ENCODE measurements at places on chromosomes 2 and 18.

DNA sequence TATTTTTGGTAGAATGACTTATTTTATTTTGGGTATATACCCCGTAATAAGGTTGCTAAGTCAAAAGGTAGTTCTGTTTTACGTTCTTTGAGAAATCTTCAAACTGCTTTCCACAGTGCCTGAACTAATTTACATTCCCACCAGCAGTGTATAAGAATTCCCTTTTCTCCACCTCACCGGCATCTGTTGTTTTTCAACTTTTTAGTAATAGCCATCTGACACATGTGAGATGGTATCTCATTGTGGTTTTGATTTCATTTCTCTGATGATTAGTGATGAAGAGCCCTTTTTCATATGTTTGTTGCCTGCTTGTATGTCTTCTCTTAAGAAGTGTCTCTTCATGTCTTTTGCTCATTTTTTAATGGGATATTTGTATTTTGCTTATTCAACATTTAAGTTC, 215.2 kb upstream of the TFPI start:
- DNase-seq, result no peak

GRCh38 chr2:72940786-72941185, 23.5 kb downstream of the EMX1 start:
- no peak for DNase-seq

GRCh38 chr18:59923539-59924196, 23.9 kb downstream of the PMAIP1 start:
- no peak for DNase-seq

DNA sequence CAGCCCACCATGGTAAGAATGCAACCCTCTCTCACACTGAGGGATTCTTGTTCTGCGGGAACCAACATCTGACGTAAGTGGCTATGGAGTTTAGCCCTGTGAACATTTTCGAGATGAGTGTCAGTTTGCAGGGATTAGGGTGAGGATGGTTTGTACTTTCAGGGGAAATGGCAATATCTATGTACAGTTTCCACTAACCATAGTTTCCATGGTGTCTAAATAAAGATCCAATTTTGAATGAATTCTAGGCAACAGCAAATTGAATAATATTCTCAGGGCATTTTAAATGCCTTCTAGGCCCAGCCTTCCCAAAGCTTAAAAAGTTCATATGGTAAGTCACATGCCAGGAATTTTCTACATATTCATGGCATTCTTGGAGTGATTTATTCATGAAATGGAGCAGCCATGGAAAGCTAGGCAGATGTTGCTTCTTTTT, 105.4 kb upstream of the MMADHC start:
- no peak for DNase-seq

DNA sequence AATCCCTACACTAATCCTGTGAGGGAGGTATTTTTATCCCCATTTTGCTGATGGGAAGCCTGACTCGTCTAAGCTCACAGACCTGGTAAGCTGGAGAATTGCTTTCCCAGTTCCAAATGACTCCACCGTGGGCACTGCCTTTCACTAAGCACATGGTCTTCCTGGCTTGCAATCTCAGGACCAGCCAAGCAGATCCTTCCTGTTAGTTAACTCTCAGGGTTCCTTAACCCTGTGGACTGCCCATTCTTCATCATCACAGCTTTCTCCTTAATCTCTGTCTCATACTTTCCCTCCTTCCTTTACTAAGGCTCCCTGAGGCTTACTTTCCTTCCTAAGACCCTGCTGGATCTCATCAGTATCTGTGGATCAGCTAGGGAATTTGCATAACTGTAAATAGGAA, 122.2 kb upstream of the ZEB2 start:
- no peak for DNase-seq

DNA sequence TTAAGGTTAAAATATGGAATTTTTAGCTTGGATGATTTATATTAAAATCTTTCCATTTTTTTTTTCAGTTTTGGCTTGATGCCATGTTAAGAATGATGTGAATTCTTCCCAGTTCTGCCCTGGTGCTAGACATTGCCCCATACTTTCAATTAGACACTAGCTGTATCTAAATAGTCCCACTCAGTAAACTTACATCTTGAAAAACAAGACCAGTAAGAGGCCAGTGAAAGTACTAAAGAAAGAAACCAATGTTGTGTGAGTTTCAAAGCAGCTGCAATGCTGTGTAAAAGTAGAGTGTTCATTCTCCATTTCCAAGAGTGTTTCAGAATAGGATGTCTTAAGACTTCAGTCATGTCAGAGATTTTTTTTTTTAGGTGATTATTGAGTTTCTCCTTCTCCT, 40.0 kb upstream of the CYBRD1 start:
- no peak for DNase-seq

GRCh38 chr2:227865291-227865690, 6.1 kb upstream of the DAW1 start:
- DNase-seq, result no peak

DNA sequence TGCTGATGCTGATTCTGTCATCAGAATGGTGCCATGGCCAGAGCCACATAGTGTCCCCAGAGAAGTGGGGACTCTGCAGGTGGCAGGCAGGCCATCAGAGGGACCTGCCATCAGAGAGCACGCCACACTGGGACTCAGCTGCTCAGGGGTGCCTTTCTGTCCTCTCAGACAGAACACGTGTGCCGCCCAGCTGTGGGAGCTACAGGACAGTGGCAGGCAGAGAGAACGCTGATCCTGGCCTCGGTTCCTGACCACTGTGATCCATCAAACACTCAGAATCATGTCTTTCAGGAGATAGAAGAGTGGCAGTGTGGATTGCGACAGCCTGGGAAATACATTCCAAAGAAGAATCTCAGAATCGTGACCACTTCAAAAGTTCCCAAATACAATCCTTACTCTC, 497.2 kb upstream of the SALL3 start:
- DNase-seq, result no peak

GRCh38 chr2:239917125-239917956, 107.8 kb downstream of the NDUFA10 start:
- DNase-seq, result no peak

DNA sequence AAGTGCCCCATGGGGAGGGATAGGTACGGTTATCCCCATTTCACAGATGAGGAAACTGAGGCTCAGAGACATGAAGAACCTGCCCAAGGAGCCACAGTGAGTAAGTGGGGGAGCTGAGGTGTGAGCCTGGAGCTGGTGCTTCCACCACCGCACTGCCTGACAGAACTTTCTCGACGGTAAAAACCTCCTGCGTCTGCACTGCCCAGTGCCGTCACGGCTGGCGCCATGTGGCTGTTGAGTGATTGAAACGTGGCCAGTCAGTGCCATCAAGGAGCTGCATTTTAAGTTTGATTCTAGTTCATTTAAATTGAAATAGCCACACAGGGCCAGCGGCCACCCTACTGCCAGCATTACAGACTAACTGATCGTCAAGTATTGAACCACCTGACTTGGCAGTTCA, 217.1 kb downstream of the AGAP1 start:
- DNase-seq, result no peak

GRCh38 chr2:233076749-233077148, 16.6 kb downstream of the INPP5D start:
- no peak for DNase-seq

DNA sequence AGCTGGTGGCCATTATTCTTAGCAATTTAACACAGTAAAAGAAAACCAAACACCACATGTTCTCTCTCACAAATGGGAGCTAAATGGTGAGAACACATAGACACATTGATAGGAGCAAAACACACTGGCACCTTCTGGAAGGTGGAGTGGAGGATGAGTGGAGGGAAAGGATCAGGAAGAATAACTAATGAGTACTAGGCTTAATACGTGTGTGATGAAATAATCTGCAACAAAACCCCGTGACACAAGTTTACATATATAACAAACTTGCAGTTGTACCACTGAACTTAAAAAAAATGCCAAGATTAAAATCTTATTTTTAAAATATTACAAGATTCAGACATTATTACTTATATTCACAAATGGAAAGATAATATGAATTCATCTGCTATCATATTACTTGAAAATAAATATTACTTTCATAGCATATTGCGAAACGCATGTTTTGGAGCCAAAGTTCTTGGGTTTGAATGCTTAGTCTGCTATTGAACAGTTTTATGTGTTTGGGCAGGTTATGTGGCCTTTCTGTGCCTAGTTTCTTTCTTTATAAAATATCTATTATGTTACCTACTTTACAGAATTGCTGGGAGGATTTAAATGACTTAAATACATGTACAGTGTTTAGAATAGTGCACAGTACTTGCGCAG, 20.5 kb downstream of the ANKRD62 start:
- DNase-seq, result no peak

GRCh38 chr2:232843834-232844233, 26.2 kb upstream of the SNORC start:
- DNase-seq, result no peak

GRCh38 chr2:72895759-72896281, 8.6 kb downstream of the SPR start:
- DNase-seq, result no peak

DNA sequence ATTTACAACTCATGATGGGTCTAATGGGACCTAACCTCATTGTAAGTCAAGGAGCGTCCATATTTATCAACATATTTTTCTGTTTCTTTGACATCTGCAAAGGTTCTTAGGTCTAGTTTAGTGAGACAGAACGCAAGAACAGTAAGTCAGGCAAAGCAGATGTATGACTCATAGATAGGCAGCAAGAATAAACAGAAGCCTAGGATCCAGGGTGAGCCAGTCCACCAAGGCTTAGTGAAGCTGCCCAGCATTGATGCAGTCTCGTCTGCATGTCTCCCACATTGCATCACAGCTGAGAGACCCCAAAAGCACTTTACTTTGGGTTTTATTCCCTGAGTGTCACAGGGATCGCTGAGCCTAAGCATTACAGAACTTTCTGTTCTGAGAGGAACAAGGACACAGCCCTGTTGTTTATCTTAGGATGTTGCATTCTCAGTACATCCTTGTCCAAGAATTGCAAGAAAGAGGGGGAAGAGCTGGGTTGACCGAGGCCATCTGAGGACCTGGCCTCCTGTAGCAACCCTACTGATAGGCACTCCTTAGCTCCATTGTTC, 29.6 kb upstream of the TMEM177 start:
- DNase-seq, result no peak

GRCh38 chr2:191675807-191676721, 1.9 kb upstream of the NABP1 start:
- DNase-seq, result no peak

DNA sequence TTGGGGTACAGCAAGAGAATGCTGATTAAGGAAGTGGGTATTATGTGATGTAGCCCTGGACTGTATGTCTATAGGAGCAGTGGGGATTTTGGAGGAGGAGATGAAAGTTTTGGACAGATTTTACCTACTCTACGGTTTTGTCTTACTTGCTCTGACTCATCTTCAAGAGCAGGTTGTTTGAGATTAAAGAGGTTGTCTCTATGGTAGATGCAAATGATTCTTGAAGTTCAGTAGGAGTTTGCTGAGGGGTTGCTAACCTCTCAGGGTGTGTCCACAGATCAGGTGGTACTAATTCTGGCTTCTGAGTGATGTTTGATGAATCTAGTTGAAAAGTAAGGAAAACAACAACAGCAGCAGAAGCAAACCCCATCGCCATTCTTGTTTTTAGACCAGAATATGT, 9.7 kb upstream of the SERPINB12 start:
- DNase-seq, result no peak

DNA sequence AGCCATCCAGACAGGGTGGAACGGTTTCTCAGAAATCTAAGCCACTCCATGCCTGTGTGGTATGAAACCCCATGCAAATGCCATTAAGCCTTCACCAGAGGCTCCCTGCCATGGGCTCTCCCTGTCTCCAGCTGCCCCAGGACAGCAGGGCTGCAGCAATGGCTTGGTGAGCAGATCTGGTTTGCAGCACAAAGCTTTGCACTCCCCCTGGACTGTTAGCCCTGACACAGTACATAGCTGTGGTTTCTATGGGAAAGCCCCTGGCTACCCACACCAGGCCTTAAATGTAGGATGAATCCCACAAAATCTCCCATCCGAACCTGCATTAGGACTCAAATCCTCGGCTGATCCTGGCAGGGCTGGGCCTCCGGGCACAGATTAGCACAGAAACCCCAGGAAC, 291.6 kb downstream of the TNS1 start:
- no peak for DNase-seq

DNA sequence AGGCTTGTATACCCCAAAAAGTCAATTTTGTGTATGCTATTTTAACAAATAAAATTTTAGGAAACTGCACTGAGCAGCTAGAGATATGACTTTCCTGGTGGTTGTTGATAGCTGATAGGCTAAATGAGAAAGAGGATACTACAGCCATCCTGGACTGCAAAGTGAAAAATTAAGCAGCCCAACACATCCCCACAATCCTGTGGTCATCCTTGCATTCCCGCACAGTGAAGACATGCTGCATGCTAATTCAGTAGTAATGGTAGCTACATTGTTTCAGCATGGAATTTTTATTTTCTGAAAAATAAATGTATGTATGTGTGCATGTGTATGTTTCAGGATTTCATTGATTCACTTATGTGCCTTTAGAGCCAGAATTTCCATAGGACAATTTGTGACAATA, 124.2 kb upstream of the CCDC68 start:
- no peak for DNase-seq

DNA sequence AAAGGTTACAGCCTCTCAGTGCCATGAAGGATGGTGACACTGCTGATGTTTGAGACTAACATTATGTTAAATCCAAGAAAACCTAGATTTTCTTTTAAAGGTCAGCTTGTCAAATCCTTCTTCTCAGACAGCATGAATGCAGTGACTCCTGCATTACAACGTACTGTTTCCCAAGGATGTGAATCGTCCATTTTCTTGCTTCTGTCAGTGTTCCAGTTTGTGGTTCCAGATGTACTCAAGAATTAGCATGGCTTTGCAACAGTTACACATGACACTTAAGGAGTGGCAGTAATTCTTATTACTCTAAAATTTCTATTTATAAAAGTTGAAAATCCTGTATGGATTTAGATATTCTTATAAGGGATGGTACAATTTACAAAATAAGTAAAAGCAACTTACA, 1.5 kb upstream of the TTC39C start:
- no peak for DNase-seq

DNA sequence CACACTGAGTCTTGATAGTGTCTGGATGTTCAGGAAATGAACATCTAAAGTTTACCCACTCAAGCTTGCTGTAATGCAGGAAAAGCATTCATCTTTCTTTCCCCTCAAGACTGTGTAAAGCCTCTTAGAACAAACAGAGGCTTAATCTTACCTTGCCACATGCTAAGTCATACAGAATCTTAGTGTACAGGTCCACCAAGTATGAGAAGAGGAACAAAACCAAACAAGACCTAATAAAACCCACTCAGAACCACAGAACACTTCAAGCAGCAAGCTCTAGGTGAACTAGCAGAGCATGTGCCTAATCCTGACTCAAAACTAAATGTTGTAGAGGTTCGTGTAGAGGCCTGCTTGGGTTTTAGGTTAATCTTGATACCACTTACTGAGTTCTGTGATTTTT, 97.6 kb downstream of the SPTBN1 start:
- no peak for DNase-seq

DNA sequence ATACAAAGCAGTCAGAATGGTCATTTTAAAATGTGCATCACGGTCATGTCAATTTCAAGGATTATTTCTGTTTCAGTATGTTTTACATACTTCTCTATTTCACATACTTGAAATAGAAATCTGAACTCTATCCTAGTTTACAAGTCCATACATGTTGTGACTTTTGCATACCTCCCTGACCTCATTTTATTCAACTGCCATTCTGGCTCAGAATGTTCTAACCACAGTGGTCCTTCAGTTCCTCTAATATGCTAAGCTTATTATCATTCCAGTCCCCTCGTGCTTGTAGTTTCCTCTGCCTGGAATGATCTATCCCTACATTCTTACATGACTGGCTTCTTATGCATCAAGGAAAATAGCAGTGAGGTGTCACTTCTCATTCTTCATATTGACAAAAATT, 295.6 kb downstream of the KIAA1328 start:
- DNase-seq, result no peak

GRCh38 chr2:179252423-179252822, 12.2 kb downstream of the SESTD1 start:
- DNase-seq, result no peak

- DNase-seq, result no peak
Observed at GRCh38 chr2:38146275-38146906, 70.4 kb upstream of the CYP1B1 start.

Measured in NCI-H1436 treated with DMSO at 0.1 percent for 48 hours (cell line).